Stimulated activated CD8-positive, alpha-beta memory T cell treated with anti-CD3 and anti-CD28 coated beads, Interleukin-4, amount 100 ng/mL, for 1 hour (primary cell): ENCODE measurements at places on chromosomes 2 and 18.

DNA sequence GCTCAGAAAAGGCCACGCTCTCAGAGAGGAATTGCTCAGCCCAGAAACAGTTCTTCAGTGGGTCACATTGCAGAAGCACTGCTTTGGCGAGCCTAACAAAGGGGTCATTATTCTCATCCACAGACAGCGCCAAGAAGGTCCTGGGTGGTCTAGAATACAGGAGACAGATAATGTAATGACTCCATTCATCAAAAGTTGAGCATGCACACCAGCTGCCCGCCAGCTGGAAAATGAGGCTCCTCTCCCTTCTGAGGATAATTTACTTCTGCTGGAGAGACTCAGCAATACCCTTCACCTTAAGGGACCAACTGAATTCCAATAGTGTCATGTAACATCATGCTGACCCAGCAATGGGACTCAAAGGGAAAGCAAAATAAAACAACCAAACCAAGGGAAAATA, 79.9 kb downstream of the TRIB2 start:
- DNase-seq: no peak

GRCh38 chr2:240585101-240585500, 1.4 kb upstream of the CAPN10 start:
- DNase-seq: no peak

DNA sequence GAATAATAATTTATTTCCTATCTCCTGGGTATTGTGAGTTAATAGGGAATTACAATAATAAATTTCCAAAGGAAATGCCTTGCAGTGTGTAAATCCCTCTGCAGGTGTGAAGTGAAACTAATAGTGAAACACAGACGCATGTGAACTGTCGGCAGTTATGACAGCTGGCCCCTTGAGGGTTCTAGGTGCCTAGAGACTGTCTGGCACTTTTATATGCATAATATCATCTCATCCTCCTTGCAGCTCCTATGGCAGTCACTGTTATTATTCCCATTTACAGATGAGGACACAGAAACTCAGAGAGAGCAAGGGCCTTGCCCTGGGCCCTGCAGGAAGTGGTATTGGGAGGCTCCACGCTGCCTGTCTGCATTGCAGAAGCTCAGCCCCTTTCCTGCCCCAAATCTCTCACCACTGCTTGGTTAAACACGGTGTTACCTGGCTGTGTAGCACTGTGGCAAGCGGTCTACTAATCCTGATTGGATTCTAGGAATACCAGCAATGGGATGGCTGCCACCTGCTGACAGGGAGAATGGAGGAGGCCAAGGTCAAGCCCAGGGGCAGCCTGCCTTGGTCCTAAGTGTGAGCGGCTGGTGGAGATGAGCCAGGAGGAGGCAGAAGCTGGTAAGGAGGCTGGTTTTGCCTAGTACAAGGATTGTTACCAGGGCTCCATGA, 32.8 kb upstream of the ACKR3 start:
- no peak for DNase-seq

DNA sequence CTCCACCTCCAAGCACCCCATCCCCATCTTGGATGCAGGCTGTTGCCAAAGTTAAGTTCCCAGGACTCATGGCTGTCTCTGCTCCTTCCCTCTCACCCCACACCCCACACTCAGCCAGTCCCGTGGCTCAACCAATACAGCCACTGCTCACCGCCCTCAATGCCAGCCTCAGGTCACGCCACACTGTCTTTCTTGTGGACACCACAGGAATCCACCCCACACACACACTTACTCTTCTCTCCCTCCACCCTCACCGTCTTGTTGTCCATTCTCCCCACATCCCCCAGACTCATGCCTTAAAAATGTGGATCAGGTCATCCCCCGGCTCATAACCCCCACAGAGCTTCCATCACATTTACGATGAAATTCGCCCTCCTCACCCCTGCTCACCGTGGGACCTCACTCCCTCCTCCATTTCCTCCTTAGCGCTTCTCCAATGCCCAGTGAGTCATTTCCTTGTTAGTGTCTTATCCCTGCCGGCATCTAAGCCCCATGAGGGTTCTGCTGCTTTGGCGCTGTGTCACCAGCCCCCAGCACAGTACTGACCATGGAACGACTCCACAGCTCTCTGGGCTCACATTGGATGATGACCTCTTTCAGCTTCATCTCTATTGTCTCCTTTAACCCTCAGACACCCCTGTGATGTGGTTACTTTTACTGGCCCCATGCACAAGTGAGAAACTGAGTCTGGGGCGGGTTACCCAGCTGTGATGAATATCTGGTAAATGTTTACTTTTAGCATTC, 13.8 kb downstream of the MLPH start:
- DNase-seq: no peak

DNA sequence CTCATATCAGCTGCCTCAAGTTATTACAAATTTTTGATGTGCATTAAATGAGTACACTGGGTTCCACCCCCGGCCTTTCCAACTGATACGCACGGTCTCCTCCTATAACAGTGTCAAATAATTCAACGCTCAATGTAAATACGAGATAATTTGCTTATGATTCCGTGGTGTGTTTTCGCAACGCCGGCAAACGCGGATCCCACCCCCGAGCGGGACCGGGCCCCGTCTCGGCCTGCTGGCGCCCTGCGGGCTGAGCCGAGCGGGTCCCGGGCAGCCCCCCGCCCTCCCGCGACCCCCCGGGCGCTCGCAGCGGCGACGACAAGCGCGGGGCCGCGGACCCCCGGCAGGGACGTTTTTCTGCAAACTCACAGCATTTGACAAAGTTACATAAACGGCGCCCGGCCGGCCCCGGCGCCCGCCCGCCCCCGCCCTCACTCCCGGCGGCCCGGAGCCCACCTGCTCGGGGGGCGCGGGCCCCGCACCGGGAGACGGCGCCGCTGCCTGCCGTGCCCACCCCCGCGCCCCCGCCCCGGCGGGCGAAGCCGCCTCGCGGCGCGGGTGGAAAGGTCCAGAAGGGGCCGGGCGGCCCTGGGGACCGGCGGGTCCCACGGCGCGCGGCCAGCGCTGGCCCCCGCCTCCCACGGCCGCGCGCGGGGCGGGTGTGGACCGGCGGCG, 762 bp downstream of the HDAC4 start:
- no peak for DNase-seq

GRCh38 chr18:62539284-62540165, 16.7 kb downstream of the ZCCHC2 start:
- no peak for DNase-seq

DNA sequence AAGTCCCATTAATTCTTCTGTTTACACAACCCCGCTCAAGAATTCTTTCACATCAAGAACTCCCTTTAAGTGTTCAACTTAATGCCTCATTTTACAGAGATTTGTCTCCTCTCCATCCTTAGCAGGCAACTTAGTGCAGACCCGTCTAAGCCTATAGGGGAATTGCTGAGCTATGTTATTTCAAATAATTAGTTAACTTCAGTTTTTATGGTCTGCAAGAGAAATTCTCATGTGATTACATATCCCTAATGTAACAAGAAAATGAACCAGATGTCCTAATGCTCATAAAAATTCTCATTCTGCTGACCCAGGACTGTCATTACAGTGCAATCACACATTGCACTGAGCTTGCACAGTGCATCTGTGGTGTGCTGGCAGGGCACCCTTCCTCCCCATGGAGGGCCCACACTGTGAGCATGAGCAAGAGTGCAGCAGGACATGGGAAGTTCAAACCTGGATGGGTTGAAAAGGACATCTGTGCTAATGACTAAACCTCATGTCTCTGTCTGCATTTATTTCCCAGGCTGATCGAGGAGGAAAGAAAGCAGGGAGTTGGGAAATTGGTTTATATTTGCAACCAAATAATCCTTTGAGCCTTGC, 97.1 kb downstream of the COL5A2 start:
- DNase-seq: no peak

GRCh38 chr2:205685314-205686055, 3.2 kb downstream of the NRP2 start:
- DNase-seq: no peak

DNA sequence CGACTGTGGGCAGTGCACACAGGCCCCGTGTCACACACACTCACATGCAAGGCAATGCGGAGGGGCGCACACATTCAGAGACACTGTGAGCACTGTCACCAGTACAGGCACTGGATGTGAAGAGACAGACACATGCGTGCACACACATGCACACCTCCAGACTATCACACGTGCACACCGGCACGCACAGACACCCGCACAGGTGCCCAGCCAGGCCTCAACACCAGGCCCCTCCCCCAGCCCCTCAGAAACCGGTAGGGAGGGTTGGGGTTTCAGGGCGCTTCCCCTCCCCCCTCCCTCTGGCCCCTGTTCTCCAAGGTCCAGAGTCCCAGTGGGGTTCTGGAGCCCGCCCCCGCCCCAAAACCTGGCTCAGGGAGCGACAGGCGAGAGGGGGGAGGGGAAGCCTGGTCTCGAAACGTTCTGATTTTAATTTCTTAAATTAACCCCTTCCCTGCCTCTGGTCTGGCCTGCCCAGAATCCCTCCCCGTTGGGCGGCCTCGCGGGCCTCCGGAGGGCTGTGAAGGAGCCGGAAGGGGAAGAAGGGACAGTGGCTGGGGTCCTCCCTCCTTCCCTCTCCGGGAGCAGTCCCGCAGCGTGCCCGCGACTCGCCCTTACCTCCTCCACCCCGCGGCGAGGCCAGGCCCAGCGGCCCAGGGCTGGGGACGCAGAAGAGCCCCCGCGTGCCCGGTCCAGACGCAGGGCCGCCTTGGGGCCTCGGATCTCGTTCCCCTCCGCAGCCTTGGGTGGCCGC, 558 bp downstream of the FBXO41 start:
- no peak for DNase-seq

DNA sequence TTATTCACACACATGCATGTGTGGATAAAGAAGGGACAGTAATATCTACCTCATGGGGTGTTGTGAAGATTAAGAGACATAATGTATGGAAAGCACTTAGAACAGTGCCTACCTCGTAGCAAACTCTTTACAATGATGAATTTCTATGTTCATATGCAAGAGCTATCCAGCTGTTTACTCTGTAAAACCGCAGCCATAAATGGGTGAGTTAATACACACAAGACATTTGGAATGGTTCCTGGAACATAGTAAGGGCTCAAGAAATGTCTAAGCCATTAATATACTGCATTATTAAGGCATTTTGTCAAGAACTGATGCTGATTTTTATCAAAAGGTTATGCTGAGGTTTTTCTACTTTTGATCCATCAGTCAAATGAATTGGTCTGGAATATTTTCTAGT, 1076.2 kb downstream of the TSN start:
- DNase-seq: no peak

GRCh38 chr2:179532863-179533278, 268.2 kb upstream of the SESTD1 start:
- no peak for DNase-seq

DNA sequence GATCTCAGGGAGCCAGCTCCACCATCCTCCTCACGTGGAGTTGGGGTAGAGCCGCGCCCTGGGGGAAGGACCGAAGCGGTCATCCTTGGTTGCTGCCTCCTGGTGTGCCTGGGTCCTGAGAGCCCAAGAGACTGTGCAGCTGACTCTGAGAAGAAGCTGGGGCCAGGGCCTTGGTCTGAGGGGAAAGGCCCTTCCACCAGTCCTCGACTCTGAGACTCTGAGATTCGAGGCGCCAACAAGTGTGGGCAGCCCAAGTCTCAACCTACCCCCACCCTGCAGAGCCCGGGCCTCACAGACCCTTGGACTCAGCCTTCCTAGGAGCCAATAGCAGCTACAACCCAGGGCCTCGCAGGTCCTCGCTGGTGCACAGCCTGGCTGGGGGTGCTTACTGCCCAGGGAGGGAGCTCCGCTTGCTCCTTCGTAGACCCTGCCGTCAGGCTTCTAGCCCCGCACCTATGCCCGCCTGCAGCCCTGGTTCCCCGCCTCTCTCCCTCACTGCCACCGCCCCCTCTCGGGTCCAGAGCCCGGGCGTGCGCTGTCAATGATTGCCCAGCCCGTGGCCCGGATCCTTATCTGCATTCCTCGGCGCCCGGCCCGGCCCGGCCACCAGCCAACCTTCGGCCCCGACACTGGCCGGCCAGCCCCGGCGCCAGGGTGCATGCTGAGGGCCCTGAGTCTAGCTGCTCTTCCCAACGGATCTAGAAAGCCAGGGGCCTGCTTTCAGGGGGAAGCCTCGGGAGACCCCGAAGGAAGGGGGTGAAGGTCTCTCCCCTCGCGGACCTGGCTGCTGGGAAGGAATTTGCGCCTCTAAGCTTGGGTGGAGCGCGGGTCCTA, 2.0 kb downstream of the IHH start:
- no peak for DNase-seq

- no peak for DNase-seq
These were observed 207.8 kb downstream of the MYT1L start for GRCh38 chr2:2123238-2123637.

DNA sequence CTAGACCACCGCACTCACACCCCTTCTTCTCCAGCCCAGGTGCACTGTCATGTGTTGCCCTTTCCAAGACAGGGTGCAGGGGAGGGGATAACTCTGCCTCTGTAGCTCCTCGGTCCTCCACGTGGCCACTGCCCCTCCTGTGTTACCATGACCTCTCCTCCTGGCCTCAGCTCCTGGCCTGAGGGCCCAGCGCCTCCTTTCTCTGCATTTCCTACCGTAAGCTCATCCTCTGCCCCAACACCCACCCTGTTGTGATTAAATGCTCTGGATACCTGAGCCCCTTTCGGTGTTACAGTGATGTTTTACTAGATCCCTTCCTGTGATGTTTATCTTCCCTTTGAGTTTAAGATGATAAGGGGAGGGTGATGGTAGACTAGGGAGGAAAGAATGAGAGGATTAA, 242.3 kb downstream of the PTPRM start:
- DNase-seq: no peak

DNA sequence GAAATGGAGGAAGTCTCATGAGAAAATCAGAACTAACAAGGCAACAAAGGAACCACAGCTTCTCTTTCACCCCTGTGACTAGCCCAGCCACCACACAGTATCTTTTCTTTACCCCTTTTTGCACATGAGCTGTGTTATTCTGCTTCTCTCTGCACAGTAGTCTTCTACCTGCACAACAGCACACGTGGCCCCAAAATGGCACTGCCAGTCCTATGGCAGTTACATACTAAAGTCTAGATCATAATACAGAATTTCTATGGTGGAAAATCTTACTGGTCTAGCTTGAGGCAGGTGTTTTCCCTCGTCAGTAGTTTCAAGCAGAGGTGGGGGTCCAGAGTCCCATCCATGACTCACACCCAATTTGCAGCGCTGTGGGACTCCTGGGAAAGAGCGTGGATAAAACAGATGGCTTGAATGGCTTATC, 177.7 kb downstream of the DIS3L2 start:
- DNase-seq: no peak

- DNase-seq: no peak
These were observed 480.0 kb upstream of the SYT4 start for GRCh38 chr18:43757273-43757672.

DNA sequence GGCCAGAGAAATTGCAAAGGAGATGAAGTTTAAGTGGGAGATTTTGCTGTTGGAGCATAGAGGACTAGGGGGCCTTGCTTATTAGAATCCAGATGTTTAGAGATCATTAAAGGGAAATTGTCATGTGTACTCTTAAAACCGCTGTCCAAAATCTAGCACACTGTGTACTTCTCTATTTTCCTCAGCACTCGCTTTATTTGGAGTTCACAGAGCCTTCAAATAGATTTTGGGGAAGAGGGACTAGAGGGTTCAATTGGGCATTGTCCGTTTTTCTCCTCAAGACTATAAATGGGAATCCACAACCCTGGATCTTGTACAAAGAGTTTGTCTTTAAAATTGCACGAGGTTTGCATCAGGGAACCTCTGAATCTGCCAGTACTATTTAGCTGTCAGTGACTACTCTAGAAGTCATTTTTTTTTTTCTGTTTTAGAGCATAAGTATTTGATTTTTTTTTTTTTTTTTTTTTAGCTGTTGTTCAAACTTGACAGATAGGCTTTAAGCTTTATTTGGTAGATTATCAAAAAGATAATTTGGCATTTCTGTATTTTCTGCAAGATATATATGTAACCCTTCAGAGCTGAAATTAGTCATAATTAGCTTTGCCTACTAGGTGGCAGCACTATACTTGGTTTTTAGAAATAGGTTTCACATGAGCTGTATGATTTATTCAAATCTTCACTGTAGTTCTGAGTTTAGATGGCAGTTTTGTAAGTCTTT, 14.2 kb downstream of the PMS1 start:
- no peak for DNase-seq
